ENCODE measurements at places on chromosomes 2 and 18.

- no peak for DNase-seq
These were observed 252.4 kb downstream of the FSIP2 start for GRCh38 chr2:185990861-185991525.

DNA sequence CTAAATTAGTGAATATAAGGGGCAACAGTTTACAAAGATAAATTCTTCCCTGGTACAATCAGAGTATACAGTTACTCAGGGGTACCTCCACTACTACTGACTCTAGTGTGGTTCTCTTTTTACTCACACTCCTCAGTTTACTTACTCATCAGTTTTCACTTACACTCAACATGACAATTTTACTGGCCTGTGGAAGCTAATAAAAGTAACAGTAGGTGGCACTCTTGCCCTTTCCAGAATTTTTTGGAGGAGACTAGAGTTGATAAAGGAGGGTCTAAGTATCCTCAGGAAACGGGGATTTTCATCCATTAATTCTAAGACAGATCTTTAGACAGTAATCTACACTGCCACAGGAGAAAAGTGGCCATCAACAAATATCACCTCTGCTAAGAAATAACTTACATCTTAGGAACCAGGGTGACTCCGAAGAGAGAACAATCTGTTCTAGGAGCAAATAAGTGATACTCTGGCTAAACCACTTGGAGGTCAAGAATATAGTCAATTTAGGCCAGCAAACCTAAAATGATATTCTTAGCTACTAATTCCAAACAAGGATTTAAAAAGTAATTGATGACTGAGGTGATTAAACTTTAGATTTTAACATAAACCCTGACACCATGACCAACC lies 61.3 kb downstream of the ATL2 start:
- DNase-seq: peak; percentile 75

GRCh38 chr2:150165442-150165841 lies 322.0 kb downstream of the RND3 start:
- peak; percentile 18 for DNase-seq

DNA sequence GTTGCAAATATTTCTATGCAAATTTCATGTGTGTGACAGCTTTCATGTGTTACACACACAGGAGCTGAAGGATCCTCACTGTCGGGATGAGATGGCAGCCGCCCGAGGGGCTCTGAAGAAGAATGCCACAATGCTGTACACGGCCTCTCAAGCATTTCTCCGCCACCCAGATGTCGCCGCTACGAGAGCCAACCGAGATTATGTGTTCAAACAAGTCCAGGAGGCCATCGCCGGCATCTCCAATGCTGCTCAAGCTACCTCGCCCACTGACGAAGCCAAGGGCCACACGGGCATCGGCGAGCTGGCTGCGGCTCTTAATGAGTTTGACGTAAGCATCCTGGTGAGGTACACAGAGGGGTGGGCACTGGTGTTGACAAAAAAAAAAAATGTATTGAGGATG lies 361.2 kb downstream of the CTNNA2 start:
- DNase-seq: no peak

- DNase-seq: no peak
These were observed 74.5 kb downstream of the LRRFIP1 start for GRCh38 chr2:237701859-237702390.

DNA sequence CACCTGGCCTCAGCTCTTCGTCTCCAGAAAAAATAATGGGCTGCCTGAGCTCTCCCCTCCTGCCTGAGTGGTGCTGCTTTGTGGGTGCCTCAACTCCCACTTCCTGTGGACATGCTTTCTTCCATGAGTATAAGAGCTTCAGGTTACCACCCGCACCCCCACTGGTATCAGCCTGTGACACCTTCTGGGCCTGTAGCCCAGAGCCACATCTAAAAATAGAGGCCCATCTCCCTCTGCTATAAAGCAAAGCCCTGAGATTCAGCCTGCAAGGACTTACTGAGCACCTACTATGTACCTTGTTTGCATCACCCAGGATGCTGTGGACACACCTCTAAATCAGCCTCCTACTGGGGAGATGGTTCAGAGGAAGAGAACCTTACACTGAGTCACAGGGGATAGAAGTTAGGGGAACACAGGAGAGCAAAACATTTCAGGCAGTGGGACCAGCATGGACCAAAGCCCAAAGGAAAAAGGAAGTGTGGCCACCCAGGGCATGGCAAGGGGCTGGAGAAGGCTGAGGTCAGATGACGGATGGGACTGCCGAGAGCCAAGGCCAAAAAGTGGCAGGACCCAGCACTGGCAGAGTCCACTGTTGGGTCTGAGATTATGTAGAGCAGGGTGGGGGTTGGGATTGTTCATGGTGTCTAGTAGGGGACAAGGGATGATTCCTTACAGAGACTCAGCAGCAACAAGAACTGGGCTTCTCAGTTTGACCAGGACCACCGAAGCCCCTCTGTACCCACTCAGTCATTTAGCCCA lies 123.7 kb upstream of the PPP1CB start:
- DNase-seq: no peak

DNA sequence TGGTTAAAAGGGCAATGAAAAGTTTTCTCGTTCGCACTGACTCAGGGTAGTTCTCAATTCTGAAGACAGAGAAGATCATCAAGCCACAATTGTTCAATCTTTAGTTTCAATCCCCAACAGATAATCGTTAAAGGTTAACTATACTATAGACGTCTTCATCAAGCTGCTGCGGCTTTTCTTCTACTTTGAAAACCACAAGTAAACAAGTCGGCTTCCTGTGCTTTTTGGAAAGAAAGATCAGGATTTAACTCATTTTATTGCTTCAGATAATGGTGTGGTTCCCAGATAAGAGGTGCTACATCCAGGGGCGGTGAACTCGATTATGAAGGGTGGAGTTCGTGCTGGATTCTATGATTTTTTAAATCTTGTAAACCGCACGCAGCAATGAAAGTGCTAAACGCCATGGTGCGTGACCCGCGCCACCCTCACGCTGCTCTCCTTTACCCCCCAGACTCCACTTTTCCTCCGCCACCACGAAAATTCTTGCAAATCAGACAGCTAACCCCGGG lies 545 bp upstream of the CDCA7 start:
- DNase-seq: no peak

DNA sequence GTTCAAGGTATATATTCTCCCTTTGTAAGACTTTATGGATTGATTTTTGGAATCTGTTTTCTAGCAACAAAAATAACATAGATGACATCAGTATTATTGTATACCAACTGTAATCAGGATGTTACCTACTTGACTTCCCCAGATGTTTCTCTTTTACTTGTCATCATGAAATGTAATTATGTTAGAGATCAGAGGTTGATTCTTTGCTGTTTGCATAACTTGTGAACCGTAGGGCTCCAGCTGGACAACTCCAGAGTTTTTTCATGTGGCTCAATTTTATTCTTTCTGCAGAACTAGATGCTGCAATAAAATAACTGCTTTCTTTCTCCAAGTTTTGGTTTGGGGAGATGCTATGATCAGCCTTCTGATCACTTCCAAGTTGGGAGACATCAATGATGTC lies 58.1 kb downstream of the SPOPL start:
- no peak for DNase-seq

DNA sequence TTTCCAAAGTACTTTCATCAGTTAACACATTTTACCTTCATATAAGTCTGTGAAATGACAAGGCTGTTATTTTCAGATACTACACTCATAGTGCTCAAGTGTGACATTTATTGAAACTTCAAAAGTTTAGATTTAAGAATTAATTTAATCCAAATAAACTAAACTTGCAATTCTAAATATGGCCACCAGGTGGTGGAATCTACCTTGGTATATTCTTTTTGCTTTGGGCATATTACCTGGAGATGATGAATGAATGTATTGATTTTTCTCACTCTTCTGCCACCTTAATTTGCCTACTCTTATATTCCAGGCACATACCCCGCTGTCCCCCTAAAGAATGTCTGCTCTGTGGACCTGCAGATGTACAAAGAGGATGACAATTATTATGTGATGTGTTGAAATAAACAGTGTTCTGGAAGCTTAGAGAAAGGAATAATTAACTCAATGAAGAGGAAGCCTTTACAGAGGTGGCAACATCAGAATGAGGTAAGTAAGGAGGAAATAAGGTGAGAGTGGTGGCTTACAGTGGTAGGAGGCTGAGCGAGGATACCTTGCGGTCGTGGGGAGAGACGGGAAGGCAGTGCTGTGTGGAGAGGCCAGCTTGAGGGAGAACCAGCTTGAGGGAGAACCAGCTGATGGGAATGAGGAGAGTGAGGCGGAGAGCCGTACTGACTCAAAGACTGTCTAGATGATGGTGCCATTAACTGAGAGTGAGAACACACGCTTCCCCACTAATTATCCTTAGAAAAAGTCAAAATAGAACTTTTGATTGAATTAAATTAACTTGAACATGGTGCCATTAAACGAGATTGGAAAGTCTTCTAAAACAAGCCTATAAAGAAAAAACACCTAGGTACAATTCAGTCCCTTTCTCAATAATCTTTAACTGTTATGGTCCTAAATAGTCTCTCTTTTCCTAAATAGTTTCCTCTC lies 179.5 kb downstream of the CELF4 start:
- DNase-seq: peak; percentile 49

DNA sequence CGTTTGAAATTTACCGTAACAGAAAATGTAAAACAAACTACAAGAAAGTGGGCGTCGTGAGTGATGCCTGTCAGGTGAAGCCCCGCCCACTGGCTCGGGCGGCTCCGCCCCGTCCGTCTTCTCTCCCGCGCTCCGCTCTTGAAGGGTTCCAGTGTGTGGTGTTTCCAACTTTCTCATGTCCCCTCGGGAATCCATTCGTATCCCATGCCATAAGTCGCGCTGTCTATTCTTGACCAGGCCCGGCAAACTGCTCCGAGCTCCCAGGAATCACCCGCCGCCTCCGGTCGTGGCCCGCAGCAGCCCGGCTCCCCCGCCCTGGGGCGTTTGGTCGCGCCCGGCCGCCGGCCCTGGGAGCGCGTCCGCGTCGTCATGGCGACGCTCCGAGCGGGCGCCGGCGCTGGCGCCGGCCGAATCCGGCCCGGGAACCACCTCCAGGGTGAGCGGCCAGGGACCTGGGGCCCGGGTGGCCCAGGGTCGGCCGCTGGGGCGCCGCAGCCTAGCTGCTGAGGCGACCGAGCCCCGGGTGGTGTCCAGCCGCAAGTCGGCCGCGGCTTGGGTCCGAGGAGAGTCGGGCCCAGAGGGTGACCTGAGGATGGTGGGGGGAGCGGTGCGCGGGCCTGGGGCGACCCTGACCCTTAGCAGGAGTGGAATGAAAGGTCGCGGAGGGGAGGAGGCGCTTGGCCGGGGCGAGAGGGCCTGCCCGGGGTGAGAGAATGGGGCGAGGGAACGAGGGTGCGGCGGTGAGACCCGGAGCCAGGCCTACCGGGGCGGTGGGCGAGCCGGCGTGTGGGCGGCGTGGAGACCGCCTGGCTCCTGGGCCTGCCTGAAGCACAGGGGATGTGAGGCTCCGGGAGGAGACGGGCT lies at the start of gene CFAP221:
Gene CFAP221, plus strand, starts transcription at position 375 of the 864 bp plus-strand sequence. CDS start 1,683 bp downstream, outside the sequence.
- DNase-seq: peak; percentile 53

GRCh38 chr18:48860269-48861180 lies 90.2 kb downstream of the SMAD7 start:
- no peak for DNase-seq

DNA sequence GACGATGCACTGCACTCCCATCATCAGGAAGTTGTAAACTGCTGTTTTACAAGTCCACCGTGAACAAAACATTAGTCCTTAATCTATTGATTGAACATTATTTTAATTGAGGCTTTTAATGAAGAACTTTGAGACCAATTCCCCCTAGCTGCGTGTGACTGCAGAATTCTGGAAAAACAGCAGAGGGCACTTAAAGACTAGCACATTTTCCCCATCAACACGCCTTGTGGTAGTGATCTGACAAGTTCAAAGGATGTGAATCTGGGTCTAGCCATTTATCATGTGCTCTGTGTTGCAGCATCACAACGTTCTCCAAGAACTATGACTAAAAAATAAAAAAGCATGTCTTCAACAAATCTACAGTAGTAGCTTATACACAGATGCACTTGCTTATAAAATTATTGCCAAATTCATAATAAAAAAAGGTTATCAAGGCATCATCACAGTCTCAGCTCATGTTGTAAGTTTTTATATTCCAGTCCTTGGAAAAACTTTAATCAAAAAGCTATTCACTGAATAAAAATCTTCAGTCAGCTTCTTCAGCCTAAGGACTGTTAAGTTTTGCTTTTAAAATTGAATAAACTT lies 35.8 kb downstream of the SKOR2 start:
- peak; percentile 83 for DNase-seq

All from pons (tissue), 1 donor.